ENCODE measurements at places on chromosomes 3 and 15.

DNA sequence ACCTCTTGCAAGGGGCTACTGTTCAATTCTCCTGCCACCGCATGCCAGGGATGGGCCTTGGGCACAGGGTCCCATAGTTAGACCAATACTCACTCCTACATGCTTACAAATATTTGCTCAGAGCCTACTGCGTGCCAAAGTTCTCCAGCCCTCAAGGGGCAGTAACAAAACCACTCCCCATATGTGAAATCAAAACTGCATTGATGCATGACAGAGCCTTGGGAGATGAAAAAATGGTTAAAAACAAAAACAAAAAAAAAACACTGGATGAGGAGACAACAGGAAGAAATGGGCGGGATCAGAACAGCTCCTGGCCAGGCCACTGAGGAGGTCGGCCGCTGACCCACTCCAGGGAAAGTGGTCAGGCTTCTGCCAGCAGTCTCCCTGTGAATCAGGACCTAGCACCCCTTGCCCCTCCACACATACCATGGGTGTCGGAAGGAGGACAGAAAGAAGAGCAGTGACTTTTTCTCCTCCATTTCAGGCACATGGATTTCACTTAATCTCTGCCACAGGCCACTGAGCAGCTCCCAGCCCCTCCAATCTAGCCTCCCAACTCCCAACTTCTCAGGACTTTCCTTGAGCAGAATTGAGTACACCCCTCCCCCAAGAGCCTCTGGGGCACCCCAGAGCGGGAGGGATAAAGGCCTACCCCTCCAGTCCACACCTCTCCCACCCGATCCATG is 2.8 kb downstream of the PLXNB1 start:
- peak; percentile 16 for DNase-seq

DNA sequence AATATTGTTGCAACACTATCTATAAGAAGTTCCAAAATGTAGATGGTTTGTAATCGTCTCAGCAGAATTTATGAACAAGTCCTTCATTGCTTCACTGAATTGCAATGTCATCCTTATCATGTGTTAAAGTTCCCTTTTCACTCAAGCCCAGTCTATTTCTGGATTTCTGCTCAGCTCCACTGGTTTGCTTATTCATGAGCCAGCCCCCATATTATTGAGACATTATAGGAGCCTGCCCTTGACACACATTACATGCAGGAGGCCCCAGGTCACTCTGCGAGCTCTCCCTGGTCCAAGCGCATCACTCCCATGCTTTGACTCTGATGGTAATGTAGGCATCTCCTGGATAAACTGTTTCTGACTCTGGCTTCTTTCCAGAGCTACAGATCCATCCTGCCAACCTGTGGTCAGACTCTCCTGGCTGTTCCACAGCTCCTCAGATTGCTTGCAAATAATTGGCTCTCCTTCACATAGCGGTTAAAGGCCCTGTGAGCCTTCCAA is 56.9 kb downstream of the ABTB1 start:
- DNase-seq, result peak; percentile 44

- DNase-seq, result no peak
Observed at GRCh38 chr15:63457379-63457778, 47.0 kb upstream of the USP3 start.

GRCh38 chr3:107966276-107966675 is 124.6 kb downstream of the CD47 start:
- DNase-seq, result no peak

- DNase-seq, result no peak
Observed at GRCh38 chr3:53589201-53589600, 94.8 kb downstream of the CACNA1D start.

DNA sequence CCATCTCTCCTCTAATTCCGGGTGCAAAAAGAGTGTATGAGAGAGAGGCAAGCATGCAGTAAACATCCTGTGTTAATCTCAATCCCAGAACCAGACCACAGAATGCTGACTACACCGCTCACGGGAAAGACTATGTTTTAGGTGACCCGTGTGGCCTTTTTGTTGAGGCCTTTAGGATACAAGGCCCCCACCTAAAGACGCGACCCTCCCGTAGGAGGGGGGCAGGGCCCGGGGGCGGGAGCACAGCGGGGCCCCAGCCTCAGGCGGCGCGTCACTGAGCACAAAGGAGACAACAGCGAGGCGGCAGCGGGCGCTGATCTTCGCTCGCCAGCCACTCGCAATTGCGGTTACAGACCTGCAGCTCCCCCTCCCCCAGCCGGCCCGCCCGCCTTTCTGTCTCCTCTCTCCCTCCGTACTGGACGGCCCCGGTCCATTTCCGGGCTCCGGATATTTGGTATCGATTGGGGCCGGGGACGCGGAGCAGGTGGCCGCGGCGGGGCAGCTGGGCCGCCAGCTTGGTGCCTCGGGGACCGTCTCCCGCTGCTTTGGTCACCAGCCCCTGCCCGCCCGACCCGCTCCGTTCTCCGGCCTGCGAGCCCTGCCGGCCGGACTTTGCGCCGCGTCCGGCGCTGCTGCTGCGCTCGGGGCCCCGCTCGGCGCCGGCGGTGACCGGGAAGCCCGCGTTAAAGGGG is at the start of gene CCDC50:
CCDC50 (plus strand) TSS at position 433 of the 692 bp plus-strand sequence. CDS start 281 bp downstream, outside the sequence.
- DNase-seq, result peak; percentile 89

- DNase-seq, result no peak
Observed at GRCh38 chr3:45583021-45583851, 11.3 kb upstream of the LIMD1 start.

GRCh38 chr3:59573911-59574310 is 524.1 kb upstream of the CFAP20DC start:
- DNase-seq, result peak; percentile 42
